Activated T-cell treated with anti-CD3 and anti-CD28 coated beads for 24 hours (primary cell): ENCODE measurements at places on chromosomes 11 and 22.

GRCh38 chr11:115423728-115424459 is 80.3 kb downstream of the CADM1 start:
- DNase-seq, result no peak

DNA sequence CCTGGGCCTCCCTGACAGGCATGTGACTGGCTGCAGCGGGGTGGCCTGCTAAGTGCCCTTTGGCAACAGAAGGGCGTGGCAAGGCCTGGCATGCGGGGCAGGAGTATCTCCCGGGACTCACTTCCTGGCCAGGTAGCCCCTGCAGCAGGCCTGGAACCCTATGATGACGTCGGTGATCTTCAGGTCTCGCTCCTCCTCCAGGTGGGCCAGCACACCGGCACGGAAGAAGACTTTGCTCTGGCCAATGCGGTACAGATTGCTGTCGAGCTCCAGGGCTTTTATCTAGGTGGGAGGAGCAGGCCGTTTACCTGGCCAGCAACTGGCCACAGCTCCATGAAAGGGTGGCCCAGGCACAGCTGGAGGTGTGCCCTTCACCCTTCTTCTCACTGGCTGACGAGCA is 50.9 kb downstream of the APOL1 start:
- DNase-seq, result no peak

GRCh38 chr11:68872216-68873003 is 30.7 kb upstream of the CPT1A start:
- DNase-seq, result no peak

DNA sequence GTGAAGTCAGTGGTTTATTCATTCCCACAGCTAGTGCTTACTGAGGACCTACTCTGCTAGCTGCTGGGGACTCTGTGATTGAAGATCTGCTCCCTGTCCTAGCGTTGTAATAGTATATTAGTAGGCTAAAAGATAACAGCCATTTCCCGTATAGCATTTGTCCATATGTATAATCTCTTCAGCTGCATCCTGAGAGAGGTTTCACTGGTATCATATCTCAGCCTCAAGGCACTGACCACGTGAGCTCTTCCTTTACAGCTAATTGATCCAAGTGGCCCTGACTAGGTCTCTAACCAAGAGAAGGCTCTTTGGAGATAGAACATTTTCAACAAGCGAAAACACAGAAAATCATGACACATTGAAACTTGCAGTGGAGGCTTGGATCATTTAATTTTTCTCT is 110.2 kb downstream of the APIP start:
- no peak for DNase-seq

- DNase-seq, result no peak
These were observed 202.2 kb upstream of the NAV2 start for GRCh38 chr11:19510468-19510867.

DNA sequence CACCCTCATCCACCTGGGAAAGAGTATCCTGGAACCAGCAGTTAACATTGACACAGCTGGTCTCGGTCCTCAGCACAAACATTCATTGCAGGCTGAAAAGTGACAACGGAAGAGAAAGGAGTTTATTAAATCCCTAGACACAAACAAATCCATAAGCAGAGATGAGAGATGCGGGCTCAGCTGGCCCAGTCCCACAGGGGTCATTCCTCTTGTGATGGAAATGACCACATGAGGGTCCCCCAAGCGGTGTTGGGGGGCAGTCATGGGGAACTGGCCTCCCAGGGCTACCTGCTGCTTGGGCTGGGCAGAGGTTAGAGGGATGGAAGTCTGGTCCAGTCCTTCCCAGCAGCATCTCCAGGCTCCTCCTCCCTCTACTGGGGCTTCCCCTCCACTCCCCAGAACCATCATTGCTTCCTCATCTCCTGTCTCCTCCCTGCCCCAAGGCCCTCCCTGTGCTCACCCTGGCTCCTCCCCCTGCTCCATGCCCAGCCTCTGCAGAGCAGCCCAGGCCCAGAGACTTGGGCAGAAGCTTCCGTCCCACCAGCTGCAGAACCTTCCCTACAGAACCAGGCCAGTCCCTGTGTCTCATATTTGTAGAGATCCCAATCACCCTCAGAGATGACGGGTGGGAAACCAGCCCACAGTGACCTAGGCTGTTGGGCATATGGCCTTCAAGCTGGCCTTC is 5.4 kb upstream of the IGLL5 start:
- DNase-seq, result no peak

GRCh38 chr11:72825661-72826060 is 11.4 kb downstream of the ATG16L2 start:
- no peak for DNase-seq

GRCh38 chr22:41968601-41969000 is 642 bp upstream of the SEPTIN3 start:
- no peak for DNase-seq

GRCh38 chr11:85414175-85414574 is 213.0 kb downstream of the DLG2 start:
- DNase-seq, result no peak

DNA sequence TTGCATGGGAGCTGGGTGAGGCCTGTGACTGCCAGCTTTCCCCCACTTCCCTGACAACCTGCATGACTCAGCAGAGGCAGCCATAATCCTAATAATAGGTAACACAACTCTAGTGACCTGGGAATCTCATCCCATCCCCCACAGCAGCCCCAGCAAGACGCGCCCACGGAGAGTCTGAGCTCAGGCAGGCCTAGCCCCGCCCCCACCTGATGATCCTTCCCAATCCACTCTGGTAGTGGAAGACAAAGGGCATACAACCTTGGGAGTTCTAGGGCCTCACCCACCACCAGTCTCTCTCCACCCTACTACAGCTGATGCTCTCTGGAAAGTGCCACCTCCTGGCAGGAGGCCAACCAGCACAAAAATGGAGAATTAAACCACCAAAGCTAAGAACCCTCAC is 60.3 kb downstream of the CWF19L2 start:
- no peak for DNase-seq

DNA sequence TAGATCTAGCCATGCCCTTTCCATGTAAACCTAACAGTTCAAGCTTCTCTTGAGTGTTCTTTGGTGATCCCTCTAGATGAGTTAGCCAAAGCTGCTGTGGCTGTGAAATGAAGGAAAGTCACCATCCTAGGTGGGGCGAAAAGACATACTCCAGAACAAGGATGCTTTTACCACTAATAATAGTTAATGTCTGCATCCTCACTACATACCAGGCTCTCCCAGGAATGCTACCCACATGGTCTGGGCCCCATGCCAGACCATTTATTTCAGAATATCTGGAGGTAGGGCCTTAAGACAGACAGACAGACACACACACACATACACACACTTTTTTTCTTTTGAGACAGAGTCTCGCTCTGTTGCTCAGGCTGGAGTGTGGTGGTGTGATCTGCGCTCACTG is 14.7 kb downstream of the ABTB2 start:
- DNase-seq, result no peak

DNA sequence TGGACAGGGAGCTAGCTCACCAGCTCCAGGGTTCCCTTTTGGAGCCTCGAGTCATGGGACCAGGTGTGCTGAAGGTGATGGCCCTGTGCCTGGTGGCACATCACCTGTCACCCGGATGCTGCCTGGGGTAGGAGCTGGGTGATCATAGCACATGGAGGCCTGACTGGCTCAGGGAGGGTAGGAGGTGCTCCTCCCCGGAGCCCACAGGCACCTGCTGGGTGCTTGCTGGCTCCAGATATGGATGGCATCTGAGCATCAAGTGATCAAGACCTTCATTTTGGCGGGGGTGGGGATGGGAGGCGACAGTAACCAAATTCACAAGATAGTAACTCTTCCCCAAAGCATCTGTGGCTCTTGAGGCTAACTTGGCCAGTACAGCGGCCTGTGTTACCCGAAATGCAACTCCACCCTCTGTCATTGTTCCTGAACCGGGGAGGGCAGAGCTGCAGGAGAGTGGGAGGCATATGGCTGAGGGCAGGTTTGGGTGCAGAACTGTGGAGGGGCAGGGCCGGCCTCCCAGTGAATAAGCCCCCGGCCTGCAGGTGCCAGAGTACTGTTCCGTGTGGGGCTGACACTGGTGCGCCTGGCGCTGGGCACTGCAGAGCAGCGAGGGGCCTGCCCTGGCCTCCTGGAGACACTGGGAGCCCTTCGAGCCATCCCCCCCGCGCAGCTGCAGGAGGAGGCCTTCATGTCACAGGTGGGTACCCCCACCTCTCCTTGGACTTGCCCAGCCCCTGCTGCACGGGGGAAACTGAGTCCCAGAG is 4.7 kb downstream of the TBC1D10C start:
- no peak for DNase-seq

DNA sequence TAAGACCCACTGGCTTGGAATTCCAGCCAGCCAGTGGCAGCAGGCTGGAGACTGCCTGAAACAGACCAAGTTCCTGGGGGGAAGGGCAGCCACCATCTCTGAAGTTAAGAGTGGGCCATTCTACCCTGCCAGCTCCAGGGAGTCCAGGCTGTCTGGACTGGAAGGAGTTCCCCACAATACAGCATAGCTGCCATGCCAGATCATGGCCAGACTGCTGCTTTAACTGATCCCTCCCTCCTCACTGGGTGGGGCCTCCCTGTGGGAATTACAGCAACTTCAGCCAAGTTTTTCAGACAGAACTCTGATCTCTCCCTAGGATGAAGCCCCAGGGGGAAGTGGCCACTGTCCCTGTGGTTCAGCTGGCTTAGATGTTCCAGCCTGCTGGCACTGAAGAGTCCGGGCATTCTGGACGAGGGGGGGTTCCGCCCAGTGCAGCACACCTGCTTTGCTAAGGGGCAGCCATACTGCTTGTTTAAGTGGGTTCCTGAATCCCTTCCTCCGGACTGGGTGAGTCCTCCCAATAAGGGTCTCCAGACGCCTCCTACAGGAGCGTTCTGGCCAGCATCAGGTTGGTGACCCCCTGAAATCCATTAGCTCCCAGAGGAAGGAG is 455.4 kb downstream of the DLG2 start:
- no peak for DNase-seq

DNA sequence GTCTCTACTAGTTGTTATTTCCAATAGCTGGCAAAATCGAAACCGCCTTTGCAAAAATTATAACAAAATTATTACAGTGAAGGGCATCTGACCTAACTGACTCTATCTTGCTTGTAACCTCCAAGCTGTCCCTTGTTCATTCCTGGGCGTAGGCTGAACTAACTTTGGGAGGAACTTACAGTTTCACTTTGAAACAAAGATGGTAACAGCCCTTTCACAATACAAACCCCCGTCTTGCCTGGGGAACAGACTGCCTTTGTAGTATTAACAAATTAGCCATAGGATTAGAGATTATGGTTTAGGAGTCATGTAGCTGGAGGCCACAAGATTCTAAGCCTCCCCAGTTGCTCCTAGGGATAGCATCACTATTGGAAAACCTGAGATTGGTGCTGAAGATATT is 131.6 kb upstream of the HSD17B12 start:
- no peak for DNase-seq

GRCh38 chr11:71339396-71339881 is 87.1 kb upstream of the SHANK2 start:
- no peak for DNase-seq

GRCh38 chr22:23305321-23305910 is 125.1 kb downstream of the BCR start:
- DNase-seq, result no peak

- DNase-seq, result no peak
These were observed 68.2 kb downstream of the CD82 start for GRCh38 chr11:44633641-44634040.
